ENCODE measurements at places on chromosomes 2 and 18.

GRCh38 chr2:5254791-5255332 is 437.3 kb upstream of the SOX11 start:
- no peak for DNase-seq

DNA sequence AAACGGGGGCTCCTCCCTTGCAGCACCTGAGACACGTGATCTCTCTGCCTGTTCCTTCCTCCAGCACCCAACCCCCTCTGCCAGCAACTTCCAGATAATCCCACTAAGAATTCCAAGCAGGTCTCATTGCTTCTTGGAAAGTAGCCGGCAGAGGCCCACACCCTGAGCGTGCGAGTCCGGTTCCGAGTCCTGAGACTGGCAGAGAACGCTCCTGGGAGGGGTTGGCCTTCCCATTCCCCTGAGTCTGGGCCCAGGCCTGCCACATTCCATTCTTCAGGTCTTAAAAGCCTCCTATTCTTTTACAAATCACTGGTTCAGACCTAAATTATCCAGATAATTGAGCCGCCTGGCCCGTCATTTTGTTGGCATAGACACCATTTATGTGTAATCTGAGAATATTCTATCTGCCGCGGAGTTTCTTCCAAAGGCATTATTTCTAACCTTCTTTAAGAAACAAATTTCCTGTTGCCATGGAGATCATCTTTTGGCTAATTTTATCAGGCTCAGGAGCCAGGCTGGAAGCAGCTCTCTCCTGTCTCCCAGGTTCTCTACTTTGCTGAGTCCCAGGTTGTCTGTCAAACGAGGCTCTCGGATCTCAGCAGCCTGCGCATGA is 165.4 kb downstream of the MYCN start:
- DNase-seq = no peak

DNA sequence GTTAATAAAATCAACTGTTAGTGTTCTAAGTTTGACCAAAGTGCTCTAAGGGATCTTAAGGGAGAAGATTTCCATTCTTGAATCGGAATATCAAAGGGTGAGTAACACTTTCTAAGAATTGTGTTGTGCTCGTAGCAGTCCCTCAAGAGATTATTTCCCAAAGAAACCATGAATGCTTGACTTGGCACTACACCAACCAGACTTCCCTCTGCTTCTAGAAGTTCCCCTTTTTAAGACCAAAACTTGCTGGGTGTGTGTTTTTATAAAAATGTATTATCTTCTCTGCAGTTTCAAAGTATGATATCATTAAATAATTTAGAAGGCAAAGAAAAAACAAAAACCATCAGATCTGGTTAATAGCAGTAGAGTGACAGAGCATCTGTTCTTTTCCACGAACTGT is 522.0 kb upstream of the FAM98A start:
- no peak for DNase-seq

DNA sequence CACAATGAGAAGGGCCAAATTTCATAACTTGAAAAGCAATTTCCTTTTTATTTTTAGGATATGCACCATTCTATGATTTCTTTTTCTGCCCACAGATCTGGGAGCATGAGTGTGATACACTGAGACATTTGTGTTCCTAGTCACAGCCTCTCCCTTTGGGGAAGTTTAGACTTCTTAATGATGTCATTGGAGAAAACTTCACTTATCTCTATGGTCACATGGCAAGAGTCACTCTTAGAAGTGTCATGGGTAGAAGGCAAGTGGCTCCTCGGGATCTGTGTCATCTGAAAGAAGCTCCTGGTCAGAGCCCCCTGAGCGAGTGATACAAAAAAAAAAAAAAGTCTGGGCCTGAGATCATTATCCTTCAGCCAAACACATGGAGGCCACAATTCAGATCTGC is 62.5 kb upstream of the LGALSL start:
- no peak for DNase-seq

DNA sequence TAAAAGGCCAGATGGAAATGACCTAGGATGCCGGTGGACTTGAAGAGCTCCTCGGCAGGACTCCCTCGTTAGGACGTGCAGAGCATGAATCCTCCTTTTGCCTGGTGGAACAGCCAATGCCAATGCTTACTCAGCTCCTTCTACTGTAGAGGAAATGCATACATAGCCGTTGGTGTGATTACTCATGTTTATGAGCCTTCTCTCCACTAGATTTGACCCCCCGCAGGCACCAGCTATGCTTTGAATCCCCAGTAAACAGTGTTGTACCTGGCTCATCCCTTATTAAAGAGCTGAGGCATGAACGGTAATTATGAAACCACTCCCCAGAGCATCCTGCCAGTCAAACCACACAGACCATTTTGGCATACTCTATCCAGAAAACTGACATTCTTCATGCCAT is 172.8 kb downstream of the ANTXR1 start:
- no peak for DNase-seq

DNA sequence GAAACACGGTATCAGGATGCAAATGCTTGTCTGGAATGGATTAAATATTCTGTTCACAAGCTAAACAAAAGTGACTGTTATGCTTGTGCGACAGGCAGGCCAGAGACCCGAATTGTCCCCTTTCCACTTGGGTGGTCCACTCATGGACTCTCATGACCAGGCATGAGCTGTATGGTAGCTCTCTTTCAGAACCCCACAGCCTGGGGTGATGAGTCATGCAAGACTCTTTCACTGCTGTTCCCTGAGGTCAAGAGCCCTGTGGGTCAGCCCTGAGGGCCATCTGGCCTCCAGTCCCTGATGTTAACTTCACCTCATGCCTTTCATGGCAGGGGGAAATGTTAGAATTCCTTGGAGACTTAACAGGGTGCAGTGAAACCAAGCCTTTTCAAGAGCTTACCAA is 13.7 kb upstream of the SAP130 start:
- DNase-seq = no peak

All from GM12864 (cell line).